Foreskin keratinocyte (primary cell): ENCODE measurements at places on chromosomes 12 and 14. TPM values are rescaled to one million over a fixed set of nuclear protein-coding genes. Genes with fewer than 3 reads are reported as not detected.

The FBRSL1 gene
- total RNA-seq, result 20.0 and 21.6 TPM in 2 replicates

The OR6J1 gene
- total RNA-seq, result not detected in 2 replicates

The KLHL33 gene
- total RNA-seq, result not detected in 2 replicates

The CIDEB gene
- total RNA-seq, result 2.6 and 2.7 TPM in 2 replicates

The UNC119B gene
- 18.0 and 18.1 TPM in 2 replicates for total RNA-seq

The DIO2 gene
- total RNA-seq, result 0.03 and 0.04 TPM in 2 replicates

The INHBC gene
- total RNA-seq, result not detected in 2 replicates
